Upper lobe of left lung (tissue), 6 donors: ENCODE measurements at places on chromosomes 2 and 18. TPM values are rescaled to one million over a fixed set of nuclear protein-coding genes. Genes with fewer than 3 reads are reported as not detected.
A peak's percentile ranks its signal among the peaks of the same experiment; 100 is the strongest.

- no peak for DNase-seq
Measured at GRCh38 chr18:72119082-72119481, 425.1 kb downstream of the CBLN2 start.

- DNase-seq = no peak
Measured at GRCh38 chr2:238636269-238637073, 209.7 kb downstream of the ASB1 start.

GRCh38 chr2:218782528-218782844 lies 539 bp downstream of the CYP27A1 start:
- DNase-seq = no peak

GRCh38 chr2:46802665-46803546 lies 112.7 kb downstream of the MCFD2 start:
- DNase-seq = no peak

GRCh38 chr2:214569419-214570035 lies 158.7 kb downstream of the VWC2L start:
- DNase-seq = no peak

Gene ACVR2A
- 10.5 TPM for total RNA-seq

Gene SCG2
- 0.79 TPM for total RNA-seq

DNA sequence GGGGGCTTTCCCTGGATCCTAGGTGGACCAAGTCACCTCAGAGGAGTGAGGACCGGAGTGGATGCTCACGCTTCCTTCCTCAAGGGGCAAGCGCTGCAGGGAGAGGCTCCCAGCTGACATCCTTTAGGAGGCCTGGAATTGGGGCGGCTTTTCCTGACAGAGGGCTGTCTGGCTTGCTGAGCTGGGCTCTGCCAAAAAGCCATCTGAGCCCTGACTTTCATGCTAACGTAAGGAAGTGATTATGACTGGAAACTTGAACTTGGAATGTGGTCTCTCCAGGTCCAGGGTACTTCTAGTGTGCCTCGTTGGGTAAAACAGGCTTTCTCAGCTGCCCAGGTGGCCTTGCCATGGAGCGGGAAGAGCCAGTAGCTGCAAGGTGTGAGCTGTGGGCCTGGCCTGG lies 268.3 kb upstream of the SPRED2 start:
- no peak for DNase-seq

Gene SCYGR4
- not detected for total RNA-seq

DNA sequence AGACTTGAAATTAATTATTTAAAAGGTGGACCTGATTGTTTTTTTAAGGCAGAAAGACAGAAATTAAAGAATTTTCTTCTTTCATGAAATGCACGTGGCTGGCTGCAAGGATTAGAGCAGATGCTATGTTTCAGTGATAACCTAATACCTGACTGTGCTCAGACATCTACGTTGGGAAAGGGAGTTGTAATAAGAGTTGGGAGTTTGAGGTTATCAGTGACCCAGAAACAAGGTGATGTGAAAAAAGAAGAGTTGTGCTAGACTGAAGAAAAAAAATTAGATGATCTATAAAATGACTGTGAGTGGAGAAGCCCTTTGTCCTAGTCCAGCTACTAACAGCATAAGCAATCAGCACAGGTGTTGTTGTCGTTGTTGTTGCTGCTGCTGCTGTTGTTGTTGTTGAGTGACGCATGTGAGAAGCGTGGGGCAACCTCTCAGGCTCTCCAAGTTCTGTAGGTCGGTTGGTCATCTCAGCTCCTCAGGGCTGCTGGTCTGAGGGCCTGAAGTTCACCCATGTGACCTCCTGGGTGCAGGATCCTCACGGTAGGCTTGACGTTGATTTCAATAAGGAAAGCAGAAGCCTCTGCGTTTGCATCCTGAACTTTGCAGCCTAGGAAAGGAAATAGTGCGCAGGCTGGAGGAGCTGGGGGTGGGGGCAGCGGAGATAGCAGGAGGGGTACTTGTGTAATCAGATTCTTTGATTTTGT lies 7.6 kb downstream of the POU3F3 start:
- DNase-seq = no peak

- DNase-seq = no peak
Measured at GRCh38 chr2:104923665-104924064, 69.8 kb downstream of the POU3F3 start.

Gene IFIH1
- 21.0 TPM for total RNA-seq

DNA sequence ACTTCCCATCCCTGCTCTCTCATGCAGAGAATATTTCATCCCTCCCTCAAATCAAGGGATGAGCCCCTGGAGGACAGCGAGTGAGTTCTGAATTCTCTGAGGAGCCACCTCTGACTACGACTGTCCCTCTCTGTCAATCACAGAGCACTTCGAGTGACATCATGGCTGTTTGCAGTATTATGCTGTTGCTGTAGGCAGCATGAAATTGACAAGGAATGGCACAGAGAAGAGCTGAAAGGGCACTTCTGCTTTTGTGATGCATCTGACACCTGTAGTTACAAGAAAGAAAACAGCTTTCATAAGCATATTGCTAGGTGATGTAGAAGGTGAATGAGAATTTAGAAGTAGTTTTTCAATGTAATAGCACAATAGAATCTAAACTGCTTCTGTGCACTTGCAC lies 166.9 kb downstream of the ARHGAP15 start:
- no peak for DNase-seq

Gene AQP12B
- not detected for total RNA-seq

DNA sequence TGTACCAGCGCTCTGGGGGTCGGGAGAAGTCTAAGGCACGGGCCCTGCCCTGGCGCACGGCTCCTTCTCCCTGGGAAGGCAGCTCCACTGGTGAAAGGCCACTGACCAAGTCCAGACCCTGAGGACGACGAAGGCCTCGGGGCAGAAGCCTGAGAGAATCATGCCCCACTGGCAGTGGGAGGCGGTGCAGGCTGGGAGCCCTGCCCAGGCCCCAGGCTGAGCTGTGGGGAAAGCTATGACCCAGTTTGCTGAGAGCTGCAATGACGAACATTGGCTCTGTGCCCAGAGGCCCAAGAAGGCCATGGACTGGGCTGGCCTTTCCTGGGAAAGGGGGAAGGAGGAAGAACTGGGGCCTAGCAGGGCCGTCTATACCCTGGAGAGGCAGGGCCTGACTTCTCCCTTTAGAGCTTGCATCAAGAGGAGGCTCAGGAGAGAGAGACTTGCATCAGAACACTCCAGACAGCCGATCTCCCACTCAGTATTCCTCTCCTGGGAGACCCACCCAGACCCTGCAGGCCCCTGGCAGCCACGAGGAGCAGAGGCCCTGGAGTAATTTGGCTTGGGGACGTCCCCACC lies 32.9 kb downstream of the HS1BP3 start:
- peak; percentile 98 for DNase-seq

DNA sequence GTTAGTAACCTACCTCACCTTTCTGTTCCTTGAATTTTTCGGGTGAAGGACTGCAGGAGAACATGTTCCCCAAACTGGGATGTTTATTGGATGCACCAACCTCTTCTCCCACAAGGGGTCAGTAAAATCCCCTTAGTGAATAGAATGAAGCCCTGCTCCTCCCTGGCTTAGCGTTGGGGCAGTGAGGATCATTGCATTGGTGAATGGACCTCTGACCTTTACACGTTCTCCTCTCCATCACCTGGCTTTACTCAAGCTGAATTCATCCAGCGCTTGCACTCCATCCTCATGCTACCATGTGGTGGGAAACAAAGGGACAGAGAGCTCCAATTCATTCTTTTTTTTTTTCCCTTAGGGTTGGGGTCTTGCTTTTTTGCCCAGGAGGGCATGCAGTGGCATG lies 157.2 kb downstream of the MIB1 start:
- DNase-seq = no peak

- DNase-seq = no peak
Measured at GRCh38 chr18:9870431-9871008, 15.3 kb upstream of the TXNDC2 start.

Gene FAM110C
- 6.7 TPM for total RNA-seq

Gene IHH
- total RNA-seq = 1.5 TPM

GRCh38 chr2:149739171-149739882 lies 151.8 kb upstream of the MMADHC start:
- DNase-seq = no peak

Gene RHBDD1
- 12.2 TPM for total RNA-seq

- DNase-seq = no peak
Measured at GRCh38 chr18:44758861-44759631, 78.4 kb downstream of the SETBP1 start.

Gene PAIP2B
- 2.8 TPM for total RNA-seq

GRCh38 chr2:128424406-128425171 lies 105.9 kb upstream of the HS6ST1 start:
- no peak for DNase-seq

Gene HOXD9
- total RNA-seq = 0.40 TPM

GRCh38 chr2:150047620-150048222 lies 439.7 kb downstream of the RND3 start:
- no peak for DNase-seq

Gene CCDC138
- 3.0 TPM for total RNA-seq

Gene C2orf78
- not detected for total RNA-seq

DNA sequence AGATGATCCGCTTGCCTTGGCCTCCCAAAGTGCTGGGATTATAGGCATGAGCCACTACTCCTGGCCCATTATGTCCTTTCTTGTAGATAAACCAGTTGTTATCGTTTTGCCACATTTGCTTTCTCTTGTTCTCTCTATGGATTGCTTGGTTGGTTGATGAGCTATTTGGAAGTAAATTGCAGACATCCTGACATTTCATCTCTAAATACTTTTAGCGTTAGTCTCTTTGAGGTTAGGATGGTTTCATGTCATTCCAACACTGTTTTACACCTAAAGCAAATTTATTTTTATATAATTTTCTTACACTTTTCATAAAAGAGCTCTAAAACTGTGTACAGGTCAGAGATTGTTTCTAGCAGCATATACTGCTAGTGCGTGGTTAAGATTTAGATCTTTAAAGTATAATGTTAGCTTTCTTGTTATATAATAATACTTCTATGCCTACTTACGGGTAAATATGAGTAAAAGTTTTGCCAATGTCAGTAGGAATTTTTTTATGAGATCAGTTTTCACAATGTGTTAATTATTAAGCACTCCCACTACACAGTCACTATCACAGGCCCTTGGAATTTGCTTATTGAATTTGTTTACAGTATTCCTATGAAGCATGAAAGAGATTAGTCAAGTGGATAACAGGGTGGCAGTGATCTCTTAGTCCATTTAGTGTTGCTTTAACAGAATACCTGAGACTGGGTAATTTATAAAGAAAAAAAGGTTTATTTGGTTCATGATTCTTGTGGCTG lies 10.3 kb downstream of the POLI start:
- DNase-seq = no peak

DNA sequence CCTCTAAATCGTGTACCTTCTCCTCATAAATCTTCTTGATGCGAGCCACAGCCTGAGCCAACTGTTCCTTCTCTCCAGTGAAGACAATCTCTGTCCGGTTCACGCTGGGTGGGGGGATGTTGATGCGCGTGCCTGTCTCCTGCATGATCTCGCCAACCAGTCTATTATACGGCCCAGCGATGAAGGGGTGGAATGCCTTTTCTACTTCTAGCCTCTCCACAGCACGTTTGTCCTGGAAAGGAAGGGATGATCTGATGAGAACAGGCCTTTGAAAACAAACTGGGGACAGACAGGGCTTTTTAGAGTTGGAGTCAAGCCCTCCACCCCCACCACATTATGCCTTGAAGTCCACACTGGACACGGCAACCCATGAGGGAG lies 59.3 kb downstream of the HDLBP start:
- no peak for DNase-seq

Gene LOXHD1
- 1.2 TPM for total RNA-seq

DNA sequence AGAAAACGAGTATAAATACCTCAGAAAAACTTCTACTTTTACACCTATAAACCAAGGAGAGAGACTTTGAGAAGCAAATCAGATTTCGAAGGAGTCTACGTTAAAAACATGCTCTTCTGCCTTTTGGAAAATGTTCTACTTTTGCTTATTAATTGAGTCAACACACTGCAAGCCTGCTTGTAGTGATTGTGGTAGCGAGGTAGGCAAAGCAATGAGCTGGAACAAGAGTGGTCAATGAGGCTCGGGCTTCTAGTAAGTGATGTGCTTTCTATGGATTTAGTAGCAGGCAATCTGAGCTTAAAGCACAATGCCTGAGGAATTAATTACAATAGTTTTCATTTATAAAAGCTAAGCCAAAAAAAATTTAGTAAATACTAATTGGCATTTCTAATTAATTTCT lies 103.4 kb upstream of the TFCP2L1 start:
- no peak for DNase-seq

- no peak for DNase-seq
Measured at GRCh38 chr2:26144953-26145680, 27.8 kb upstream of the GAREM2 start.

- DNase-seq = no peak
Measured at GRCh38 chr18:12744103-12744502, 41.3 kb downstream of the PSMG2 start.

DNA sequence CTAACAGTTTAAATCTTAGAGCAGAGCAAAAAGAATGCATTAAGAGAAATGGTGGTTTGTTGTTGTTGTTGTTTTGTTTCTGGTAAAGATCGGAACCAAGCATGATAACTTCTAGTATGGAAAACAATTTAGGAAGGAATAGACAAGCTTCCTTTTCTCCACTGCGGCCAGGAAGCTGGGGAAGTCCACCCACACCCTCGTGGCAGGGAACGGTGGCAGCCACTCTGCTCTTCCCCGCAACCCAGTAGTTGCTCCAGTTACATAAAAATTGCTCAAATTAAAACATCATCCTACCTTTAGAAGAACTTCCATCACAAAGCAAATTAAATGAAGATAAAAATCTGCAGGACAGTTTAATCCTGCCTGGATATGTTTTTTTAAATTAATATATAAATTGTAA lies 113.0 kb downstream of the RBMS1 start:
- peak; percentile 61 for DNase-seq

Gene SLC4A3
- total RNA-seq = 2.9 TPM

DNA sequence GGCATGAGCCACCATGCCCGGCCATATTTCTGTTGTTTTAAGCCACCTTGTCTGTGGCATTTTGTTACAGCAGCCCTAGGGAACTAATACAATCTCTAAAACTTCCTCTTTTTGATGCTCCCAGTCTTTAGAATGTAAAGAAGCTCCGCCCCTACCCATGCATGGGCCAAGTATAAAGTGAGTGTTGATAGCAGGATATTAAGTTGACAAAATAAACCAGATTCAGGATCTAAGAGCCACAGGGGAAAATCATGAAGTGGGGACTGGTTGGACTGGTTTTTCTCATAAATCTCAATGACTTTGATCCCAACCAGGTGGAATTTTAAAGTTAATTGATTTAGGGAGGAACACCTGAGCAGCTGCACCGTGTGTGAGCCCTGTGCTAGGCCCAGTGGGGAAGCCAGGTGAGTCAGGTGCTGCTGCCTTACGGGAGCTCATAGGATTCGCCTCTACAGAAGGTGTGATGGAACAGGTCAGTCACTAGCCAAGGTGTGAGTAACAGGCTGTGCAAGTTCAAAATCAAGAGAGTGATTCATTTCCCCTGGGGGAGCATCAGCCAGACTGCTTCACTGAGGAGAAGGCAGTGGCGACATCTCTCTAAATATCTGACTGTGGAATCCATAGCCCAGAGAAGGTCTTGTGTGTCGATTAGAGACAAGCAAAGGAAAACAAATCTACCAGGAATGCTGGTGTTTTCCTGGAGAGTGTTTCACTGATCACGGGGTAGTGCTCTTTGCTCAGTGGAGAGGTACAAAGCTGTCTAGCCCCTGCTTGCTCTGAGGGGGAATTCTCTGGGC lies 63.0 kb upstream of the MSH2 start:
- no peak for DNase-seq

Gene ATP8B1
- 36.5 TPM for total RNA-seq
